Daoy (cell line): ENCODE measurements at places on chromosomes 2 and 18. TPM values are rescaled to one million over a fixed set of nuclear protein-coding genes. Genes with fewer than 3 reads are reported as not detected.

MTCL1 gene
- 12.2 and 20.8 TPM in 2 replicates for total RNA-seq

SERPINB13 gene
- not detected in 2 replicates for total RNA-seq

RAB6C gene
- not detected in 2 replicates for total RNA-seq

CENPA gene
- 25.3 and 27.9 TPM in 2 replicates for total RNA-seq

HOXD13 gene
- 20.7 and 21.5 TPM in 2 replicates for total RNA-seq

CCDC148 gene
- 0.46 and 4.9 TPM in 2 replicates for total RNA-seq

CRIM1 gene
- total RNA-seq, result 81.5 and 95.4 TPM in 2 replicates
